T47D (cell line): ENCODE measurements at places on chromosomes 2 and 18.

GRCh38 chr2:88067189-88067588 lies 436 bp upstream of the SMYD1 start:
- no peak for DNase-seq

- peak; percentile 16 for DNase-seq
Observed at GRCh38 chr2:105102963-105103421, 65.1 kb downstream of the MRPS9 start.

GRCh38 chr2:120548627-120549608 lies 186.8 kb upstream of the GLI2 start:
- no peak for DNase-seq

GRCh38 chr2:226934546-226935201 lies 98.8 kb downstream of the RHBDD1 start:
- DNase-seq, result no peak

DNA sequence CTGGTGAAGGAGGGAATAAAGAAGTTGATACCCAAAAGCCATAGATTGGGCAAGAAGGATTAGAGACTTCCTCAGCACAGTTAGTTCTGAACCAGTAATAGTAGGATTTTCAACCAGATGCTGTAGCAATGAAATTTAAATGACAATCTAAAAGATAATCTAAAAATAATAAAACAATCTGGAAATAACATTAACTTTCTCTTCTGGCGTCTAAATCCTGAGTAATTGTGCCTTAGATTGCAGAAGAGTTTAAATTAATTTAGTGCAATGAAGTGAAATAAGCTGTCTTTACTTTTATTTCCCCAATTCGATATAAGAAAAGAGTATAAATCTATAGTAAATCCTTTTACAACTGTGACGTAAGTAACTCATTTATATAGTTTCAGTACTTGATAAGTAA lies 186.8 kb upstream of the DOK6 start:
- DNase-seq, result no peak

GRCh38 chr2:54081574-54081973 lies 33.8 kb upstream of the ACYP2 start:
- DNase-seq, result no peak

GRCh38 chr2:43133708-43134570 lies 92.5 kb downstream of the ZFP36L2 start:
- no peak for DNase-seq
